Activated T-helper 1 cell treated with anti-CD3 and anti-CD28 coated beads, Interleukin-2, amount 50 U/mL, for 16 hours (primary cell): ENCODE measurements at places on chromosomes 2 and 18.

GRCh38 chr2:222690564-222691200 is 19.2 kb downstream of the MOGAT1 start:
- peak; percentile 47 for DNase-seq

GRCh38 chr2:167718560-167718959 is 528.8 kb downstream of the STK39 start:
- no peak for DNase-seq

DNA sequence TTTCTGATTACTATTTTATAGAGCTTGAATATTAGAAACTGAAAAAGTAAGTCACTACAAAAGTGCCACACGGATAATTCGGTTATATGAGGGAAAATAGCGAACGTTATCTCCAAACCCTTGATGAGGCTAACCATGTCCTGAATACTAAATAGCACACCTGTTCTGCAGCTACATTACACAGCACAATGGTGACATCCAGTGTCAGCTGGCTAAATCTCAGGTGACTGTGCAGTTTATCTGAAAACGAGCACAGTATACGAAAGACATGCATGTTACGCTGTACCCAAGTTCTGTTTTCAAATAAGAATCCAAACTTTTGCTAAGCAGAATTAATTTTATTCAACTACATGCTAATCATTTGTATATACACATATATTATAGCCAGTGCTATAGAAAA is 9.0 kb downstream of the CCDC68 start:
- no peak for DNase-seq

DNA sequence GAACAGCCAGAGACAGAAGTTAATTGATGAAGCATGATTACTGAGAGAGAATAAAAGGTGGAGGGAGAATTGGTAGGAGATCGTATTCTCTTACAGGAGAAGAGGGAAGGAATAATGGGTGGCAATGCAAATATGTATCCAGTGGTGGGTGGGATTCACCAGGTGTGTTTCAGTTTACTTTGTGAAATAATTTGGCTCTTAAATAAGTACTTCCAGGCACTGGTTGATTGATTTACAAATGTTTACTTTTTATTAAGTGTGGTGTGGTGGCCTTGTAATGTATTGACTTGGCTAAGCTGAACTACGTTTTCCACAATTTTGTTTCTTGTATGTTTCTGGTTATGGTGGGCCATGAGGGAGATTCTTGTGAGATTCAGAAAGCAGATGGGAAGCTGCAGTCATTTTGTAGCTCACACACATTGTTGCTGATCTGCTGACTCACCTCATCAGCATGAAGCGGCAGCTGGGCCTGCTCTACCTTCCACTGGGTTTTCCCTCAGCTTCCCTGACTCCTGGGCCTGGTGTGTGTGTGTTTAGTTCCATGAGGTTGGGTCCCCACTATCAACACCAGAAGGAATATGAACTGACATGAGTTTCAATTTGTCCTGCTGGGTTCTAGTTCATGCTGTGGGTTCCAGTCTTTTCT is 32.6 kb downstream of the MYL12B start:
- DNase-seq = no peak

DNA sequence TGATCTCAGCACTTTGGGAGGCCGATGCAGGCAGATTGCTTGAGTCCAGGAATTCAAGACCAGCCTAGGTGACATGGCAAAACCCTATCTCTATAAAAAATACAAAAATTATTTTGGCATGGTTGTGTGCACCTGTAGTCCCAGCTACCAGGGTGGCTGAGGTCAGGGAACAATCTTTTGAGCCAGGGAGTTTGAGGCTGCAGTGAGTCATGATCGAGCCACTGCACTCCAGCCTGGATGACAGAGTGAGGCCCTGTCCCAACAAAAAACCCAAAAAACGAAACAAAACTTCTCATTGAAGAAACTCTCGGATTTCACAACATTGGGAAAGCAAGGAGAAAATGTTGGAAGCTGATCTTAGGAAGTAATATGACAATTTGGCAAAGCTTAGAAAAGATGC is 317.3 kb upstream of the MGAT5 start:
- DNase-seq = no peak

DNA sequence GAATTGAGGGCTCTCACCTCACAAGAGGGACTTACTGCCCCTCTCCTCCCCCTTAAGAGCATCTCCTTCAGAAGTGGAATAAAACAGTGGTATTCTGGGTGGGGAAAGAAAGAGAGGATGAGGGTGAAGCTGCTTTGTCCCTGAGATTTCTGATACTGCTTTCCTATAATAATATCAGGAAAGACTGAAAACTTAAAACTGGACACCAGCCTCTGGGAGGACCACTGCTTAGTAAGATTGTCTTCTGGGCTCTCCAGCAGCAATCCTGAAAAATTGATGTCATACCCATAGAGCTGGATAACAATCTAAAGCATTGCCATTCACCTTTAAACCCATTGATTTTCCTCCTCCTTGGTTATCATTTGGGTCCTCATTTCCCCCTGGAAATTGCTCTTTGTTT is 4.7 kb upstream of the HOXD4 start:
- no peak for DNase-seq

DNA sequence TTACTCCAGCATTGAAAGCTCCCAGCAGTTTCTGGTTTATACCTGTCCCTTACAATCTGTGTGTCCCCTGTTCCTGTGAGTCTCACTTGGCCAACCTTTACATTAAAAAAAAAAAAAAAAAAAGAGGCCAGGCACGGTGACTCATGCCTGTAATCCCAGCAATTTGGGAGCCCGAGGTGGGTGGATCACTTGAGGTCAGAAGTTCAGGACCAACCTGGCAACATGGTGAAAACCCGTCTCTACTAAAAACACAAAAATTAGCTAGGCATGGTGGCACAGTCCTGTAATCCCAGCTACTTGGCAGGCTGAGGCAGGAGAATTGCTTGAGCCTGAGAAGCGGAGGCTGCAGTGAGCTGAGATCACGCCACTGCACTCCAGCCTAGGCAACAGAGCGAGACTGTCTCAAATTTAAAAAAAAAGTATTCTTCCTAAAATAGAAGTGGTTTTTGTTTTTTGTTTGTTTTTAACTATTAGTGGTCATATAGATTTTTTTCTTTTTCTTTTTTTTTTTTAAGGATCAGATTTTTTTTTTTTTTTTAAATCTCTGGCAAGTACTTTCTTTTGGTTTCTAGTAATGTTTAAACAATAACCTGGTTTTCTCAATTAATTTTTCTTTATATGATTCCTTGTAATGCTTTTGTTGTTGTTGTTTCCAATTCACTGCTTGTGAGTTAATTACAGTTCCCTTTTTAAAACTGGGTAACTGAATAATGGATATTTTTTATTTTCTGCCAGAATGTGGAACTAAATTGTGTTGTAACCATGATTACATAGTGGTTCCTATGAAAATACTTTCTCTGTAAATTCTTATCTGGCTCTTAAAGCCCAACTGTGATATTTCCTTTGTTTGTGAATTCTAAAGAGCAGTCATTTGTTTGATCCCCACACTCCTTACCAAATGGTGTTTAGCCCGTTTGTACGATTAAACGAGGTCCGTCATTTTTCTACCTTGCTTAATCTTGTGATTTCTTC is 116.8 kb downstream of the CTAGE1 start:
- no peak for DNase-seq

DNA sequence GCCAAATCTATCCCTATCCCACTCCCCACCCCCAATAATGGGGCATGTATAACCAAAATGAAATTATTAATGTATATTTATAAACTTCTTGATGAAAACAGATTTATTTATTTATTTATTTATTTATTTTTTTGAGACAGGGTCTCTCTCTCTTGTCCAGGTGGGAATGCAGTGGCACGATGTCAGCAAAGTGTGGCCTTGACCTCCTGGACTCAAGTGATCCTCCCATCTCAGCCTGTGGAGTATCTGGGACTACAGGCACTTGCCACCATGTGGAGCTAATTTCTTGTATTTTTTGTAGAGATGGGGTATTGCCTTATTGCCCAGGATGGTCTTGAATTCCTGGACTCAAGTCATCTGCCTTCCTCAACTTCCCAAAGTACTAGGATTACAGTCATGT is 28.0 kb upstream of the HNRNPA3 start:
- DNase-seq = no peak

GRCh38 chr2:116820986-116821385 is 993.5 kb upstream of the DDX18 start:
- no peak for DNase-seq

- no peak for DNase-seq
Observed at GRCh38 chr2:67322353-67323001, 74.7 kb upstream of the ETAA1 start.

GRCh38 chr2:20530520-20530919 is 83.6 kb downstream of the RHOB start:
- no peak for DNase-seq

- DNase-seq = no peak
Observed at GRCh38 chr18:48228301-48228715, 180.9 kb downstream of the ZBTB7C start.

- no peak for DNase-seq
Observed at GRCh38 chr2:168185583-168186274, 61.7 kb downstream of the STK39 start.

DNA sequence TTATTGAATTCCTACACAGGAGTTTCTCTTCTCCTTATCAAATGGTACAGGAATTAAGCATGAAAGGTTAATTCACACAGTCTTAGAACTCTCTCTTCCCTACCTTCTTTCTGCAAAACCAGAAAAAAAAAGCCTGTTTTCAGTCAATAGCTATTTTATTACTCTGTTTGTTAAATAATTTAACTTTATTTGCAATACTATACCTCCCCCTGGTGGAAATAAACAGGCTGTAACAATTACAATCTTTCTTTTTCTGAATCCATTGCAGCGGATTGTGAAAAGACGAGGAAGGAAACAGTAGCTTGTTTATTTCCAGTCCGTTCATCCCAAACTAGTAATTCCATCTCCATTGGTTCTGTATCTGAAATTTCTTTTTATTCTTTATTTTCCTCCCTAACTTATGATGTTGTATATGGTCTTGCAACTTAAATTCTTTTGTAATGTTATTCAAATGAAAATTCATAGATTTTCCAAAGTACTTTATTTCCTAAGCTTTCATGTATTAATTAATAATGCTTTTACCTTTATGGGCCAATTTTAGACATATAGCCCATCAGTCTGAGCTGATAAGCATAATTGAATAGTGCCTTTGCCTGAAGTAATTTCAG is 165.2 kb downstream of the SH3BP4 start:
- DNase-seq = no peak

DNA sequence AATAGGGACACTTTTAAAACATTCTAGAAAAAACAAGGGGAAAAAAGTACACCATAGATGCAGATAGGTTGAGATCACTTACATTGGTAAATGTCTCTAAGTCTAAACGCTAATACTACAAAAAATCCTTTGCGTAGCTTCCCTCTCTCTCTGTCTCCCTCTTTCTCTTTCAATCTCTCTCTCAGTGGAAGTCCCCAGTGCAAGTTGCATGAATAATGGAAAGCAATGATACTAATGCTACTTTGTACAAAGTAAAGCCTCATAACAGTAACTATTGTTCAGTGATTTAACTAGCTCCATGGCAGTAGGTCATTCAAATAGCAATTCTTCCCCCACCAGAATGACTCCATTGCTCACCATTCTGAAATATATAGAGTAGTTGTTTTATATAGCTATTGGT is 12.8 kb downstream of the MEIS1 start:
- DNase-seq = no peak

DNA sequence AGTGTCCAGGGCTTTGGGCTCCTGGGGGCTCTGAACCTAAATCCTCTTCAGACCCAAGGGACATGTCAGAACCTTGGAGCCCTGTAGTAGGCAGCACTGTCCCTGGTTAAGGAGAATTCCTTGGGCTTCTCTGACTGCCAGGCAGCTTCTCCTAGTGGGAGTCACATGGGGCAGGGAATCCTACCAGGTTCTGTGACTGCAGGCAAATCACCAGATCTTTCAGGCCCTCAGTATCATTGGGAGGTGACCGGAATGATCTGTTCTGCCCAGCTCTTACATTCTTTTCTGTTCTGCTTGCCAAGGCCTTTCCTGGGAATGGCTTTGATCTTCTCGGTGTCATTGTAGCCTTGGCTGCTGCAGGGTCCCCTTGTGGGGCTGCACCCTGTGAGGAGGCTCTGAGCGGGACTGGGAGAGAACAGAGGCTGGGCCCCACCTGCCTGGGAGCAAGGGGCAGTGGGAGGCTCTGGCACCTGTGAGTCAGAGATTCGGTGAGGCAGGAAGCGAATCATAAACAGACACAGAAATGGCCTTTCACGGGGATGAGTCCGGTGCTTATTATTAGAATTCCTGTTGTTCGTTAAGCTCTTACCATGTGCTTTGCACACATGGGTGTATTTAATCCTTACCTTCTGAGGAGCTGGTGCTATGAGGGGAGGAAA is 14.1 kb downstream of the CEP68 start:
- no peak for DNase-seq

DNA sequence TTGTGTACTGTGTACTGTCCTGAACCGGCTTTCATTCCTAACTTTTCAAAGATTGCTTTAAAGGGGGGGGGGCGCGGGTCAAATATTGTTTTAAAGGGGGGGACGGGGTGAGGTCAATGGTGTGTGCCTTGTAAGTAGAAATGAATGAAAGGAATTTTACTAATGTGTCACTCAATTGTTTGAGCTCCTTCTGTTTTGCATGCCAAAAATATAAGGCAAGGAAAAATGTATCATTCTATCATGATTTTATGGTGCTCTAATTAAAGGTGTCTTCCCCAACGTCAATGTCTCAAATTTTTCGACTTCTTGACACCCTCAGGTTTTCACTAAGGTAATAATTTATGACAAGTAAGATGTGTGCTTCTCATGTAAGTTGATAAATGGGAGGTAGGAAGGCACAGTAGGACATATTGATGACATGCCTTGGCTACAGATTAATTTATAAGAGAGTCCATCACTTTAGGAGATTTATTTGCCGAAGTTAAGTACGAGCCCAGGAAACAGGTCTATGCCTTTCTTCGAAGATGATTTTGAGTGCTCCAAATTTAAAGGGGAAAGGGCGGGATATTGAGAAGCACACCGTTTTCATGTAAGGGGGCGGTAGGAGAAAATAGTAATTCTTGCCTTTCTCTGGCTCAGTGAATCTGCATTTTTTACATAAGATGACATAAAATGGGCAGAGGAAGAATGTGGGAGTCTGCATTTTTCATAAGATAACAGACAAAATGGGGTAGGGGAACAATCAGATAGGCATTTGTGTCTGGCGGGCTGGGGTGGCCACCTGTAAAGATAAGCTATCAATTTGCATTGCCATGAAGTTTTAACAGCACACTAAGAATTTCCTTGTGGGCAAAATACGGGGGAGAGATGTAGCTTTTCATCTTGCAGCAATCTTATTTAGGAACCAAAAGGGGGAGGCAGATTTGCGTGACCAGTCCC is 1.2 kb upstream of the TRAPPC8 start:
- DNase-seq = no peak

DNA sequence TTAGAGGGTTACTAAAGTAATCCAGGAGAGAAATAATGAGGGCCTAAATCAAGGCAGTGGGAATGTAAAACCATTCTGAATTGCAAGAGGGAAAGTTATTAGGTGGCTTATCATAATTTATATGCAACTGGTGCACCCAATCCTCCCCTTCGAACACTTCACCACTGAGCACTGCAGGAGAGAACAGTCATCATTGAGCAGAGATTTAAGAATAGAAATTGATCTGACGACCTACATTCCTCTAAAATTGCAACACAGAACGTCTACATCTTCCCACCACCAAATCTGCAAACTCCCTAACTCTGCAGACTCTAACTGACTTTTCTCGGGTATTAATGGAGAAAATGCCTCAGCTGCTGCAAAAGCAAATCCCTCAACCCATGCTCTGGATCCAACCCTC is 138.5 kb upstream of the CDH20 start:
- DNase-seq = no peak
